RCC 7860 (cell line): ENCODE measurements at places on chromosomes 6 and 20.

DNA sequence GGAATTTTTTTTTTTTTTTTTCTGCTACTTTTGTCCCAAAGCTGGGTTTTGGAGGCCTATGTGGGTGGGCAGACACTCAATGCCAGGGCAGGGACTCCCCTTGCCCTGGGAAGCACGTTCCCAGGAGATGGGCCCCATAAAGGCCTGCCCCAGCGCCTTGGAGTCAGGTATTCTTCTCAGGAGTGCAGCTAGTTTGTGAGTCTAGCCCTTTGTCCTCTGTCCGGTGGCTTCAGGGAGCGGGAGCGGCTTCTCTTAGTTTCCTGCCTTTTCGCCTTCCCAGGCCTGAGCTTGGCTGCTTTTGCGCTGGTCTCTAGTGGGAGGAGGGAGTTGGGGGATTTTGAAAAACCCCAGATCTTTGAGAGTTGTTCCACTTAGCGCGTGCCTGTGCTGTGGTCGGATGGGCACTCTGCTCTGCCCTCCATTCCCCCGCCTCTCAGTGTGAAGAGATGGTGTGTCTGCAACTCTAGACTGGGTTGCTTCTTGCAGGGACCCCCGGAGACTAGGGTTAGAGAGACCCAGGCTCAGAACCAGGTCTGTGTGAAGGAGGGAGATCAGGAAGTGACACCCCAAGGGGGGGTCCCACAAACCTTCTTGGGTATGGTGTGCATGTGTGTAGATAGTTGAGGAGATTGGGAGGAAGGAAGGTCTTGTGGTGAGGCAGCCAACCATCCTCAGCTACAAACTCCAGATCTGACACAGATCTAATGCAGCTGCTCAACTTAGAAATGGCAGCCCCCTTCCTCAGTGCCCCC, 1.3 kb downstream of the PLCG1 start:
- DNase-seq, result no peak

DNA sequence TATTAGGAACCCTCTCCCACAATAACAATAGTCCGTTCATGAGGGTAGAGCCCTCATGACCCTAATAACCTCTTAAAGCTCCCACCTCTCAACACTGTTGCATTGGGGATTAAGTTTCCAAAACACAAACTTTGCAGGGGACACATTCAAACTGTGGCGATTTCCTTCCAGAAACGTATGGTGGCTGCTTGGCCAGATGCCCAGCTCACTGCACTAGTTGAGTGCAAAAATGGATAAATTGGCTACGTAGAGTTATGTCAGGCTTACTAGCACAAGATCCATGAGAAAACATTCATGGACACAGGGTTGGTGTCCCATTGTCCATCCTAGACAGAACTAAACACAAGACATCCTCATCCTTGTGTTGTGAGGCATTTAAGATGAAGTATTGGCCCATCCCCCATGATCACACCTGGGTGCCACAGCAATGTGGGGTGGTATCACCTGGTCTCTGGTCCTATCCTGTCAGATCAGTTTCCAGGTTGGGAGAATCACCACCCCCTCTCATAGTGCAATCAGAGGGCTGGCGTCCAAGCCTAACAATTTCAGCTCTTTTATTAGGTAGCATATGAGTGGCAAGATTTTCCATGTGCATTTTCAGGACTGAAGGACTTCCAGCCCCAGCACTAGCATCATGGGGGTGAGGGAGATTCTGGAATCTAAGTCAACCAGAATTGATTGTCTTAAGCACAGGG, 63.4 kb upstream of the ELOVL5 start:
- no peak for DNase-seq

DNA sequence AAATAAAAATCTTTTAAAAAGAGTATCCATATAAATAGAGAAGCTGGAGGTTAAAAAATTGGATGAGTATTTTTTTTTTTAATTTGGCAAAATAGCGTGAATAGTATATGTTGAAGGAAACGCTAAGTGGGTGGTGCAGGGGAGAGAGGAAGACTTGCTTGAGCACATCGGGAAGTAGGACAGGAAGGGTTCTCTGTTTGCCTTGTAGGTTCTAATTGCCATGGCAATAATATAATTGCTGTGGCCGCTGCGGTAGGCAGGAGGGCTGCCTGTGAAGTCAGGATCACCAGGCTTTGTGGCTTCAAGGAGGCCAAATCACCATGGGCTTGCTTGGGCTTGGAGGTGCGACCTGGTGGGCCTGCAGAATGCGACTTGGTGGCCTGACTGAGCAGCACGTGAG, 35.1 kb downstream of the IGF2R start:
- DNase-seq, result no peak

- no peak for DNase-seq
Measured at GRCh38 chr6:112189494-112189893, 64.9 kb downstream of the LAMA4 start.

- no peak for DNase-seq
Measured at GRCh38 chr6:63897952-63898351, 262.4 kb downstream of the PHF3 start.
